ENCODE measurements at places on chromosomes 6 and 20. TPM values are rescaled to one million over a fixed set of nuclear protein-coding genes. Genes with fewer than 3 reads are reported as not detected.

Gene MUCL3
- not detected for total RNA-seq

- H3K4me3 ChIP-seq: no peak overlapping the region
- H3K4me1 ChIP-seq: no peaks in the 10 kb centered on the region
- no peaks in the 10 kb centered on the region for H3K36me3 ChIP-seq
- DNase-seq: no peak
These were observed 546.9 kb downstream of the HACE1 start for GRCh38 chr6:104312851-104313250.

Gene CLVS2
- total RNA-seq: not detected

GRCh38 chr6:84455511-84456029 is 228.1 kb upstream of the CEP162 start:
- no peak for DNase-seq
- no peaks in the 10 kb centered on the region for H3K4me1 ChIP-seq
- no peak overlapping the region for H3K4me3 ChIP-seq

DNA sequence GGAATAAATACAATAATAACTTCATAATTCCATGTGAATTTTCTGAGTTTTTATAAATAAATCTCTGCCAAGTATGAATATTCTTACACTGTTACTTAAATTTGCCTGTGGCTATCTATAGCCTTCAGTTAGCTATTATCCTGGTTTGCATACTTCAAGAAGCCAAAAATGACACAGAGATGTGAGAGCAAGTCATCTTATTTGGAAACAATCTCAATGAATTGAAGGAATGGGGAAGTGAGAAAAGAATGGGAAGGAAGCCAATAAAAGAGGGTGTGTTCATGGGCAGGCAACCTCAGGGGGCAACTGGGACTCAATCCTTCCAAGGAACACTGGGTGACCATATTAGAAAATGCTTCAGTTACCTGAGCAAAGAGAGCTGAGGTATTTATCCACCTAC is 9.9 kb downstream of the HAO1 start:
- H3K27ac ChIP-seq: no peak overlapping the region
- DNase-seq: no peak
- H3K4me3 ChIP-seq: no peak overlapping the region
- H3K27me3 ChIP-seq: peaks cover 16% of the 10 kb centered on the region

- no peaks in the 10 kb centered on the region for H3K27me3 ChIP-seq
- no peak overlapping the region for H3K27ac ChIP-seq
- no peak for DNase-seq
- no peaks in the 10 kb centered on the region for H3K4me1 ChIP-seq
- no peak overlapping the region for H3K4me3 ChIP-seq
These were observed 51.6 kb upstream of the MLIP start for GRCh38 chr6:54059683-54060082.

Gene RFX6
- not detected for total RNA-seq

GRCh38 chr20:38148328-38149102 is 16.6 kb downstream of the TGM2 start:
- H3K27me3 ChIP-seq: peaks cover 10% of the 10 kb centered on the region
- DNase-seq: no peak
- no peak overlapping the region for H3K27ac ChIP-seq
- H3K4me3 ChIP-seq: no peak overlapping the region

GRCh38 chr6:137802408-137803182 is 64.5 kb upstream of the TNFAIP3 start:
- peaks cover 57% of the 10 kb centered on the region for H3K4me1 ChIP-seq
- no peak for DNase-seq
- no peaks in the 10 kb centered on the region for H3K27me3 ChIP-seq
- no peak overlapping the region for H3K27ac ChIP-seq

DNA sequence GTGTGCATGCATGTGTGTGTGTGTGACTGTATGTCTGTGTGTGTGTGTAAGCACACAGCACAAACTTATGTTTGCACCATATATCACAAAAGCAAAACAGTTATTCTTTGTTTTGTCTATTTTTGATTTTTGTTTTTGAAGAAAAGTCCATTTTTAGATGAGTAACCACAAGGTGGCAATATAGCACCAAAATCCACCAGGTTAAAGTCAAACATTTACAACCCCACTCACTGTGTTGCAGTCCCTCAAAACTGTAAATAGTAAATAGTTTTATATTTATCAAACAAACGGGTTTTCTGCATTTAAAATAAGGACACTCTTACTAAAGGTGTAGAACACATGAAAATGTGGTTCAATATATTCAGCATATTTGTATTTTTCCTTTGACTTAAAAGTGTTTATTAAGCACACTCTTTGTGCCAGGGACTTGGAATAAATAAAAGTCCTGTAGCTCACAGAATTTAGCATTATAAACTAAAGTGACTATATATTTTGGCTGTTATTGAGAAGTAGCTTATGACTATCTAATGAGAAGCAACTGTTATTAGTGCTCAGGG is 118.5 kb downstream of the GFRAL start:
- no peaks in the 10 kb centered on the region for H3K27me3 ChIP-seq
- no peak overlapping the region for H3K27ac ChIP-seq
- H3K4me1 ChIP-seq: no peaks in the 10 kb centered on the region
- no peak for DNase-seq

Measured in activated CD4-positive, alpha-beta memory T cell treated with anti-CD3 and anti-CD28 coated beads for 36 hours (primary cell).